ENCODE measurements at places on chromosomes 5 and 9.

- DNase-seq, result no peak
Measured at GRCh38 chr9:37956904-37957663, 53.2 kb upstream of the SLC25A51 start.

- no peak for DNase-seq
Measured at GRCh38 chr9:24516463-24516862, 29.2 kb downstream of the IZUMO3 start.

DNA sequence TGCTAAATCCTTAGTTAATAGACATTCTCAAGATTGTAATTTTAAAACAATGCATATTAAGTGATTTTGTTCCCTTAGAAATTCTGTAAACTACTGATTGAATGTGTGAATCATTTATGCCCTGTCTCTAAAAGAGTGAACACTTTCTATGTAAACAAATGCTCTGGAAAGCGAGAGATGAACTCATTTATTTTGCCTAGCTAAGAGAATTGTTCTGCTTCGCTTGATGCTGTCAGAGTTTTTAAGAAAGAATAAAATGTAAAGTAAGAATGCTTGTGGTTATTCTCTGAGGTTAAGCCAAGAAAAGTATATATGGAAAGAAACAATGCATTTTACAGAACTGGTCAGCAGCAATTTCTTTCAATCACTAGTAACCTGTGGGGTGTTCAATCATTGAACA is 347.4 kb upstream of the NUDT12 start:
- no peak for DNase-seq

DNA sequence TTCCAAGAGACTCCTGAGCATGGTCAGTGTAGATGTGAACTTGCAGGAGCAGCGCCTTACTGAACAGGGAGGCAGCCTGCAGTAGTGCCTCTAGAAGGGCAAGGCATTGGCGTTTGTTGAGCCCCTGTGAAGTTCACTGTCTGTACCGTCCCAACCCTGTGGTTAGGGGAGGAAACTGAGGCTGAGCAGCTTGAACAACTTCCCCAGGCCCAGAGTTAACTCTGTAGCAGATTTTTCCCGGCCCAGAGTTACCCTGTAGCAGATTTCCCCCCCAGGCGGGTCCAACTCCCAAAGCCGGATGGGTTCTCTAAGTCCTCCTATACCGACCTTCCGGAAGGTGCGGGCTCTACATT is 9.6 kb downstream of the LMX1B start:
- no peak for DNase-seq

GRCh38 chr9:115717711-115718173 is 435.8 kb upstream of the PAPPA start:
- DNase-seq, result no peak
